ENCODE measurements at places on chromosomes 5 and 9. TPM values are rescaled to one million over a fixed set of nuclear protein-coding genes. Genes with fewer than 3 reads are reported as not detected.

Gene NDOR1
- total RNA-seq: 21.6 TPM

Gene CD74
- 0.09 TPM for total RNA-seq

Gene TMC1
- not detected for total RNA-seq

Gene ANKRD31
- total RNA-seq: 0.03 TPM

Gene F2RL1
- total RNA-seq: 260 TPM

Gene SPATA31D1
- not detected for total RNA-seq

Gene FOXD4
- total RNA-seq: 0.82 TPM

Gene PCDHGA9
- total RNA-seq: 0.07 TPM

Measured in A549 treated with CORT108297 at 1 μM for 4 hours (cell line).